ENCODE measurements at places on chromosomes 16 and 17.

GRCh38 chr17:74795327-74796020, 19.3 kb upstream of the NAT9 start:
- DNase-seq, result no peak

GRCh38 chr16:84119368-84119767, 2.6 kb upstream of the MBTPS1 start:
- DNase-seq, result no peak

- DNase-seq, result no peak
These were observed 6.7 kb downstream of the BAHCC1 start for GRCh38 chr17:81401723-81402529.

DNA sequence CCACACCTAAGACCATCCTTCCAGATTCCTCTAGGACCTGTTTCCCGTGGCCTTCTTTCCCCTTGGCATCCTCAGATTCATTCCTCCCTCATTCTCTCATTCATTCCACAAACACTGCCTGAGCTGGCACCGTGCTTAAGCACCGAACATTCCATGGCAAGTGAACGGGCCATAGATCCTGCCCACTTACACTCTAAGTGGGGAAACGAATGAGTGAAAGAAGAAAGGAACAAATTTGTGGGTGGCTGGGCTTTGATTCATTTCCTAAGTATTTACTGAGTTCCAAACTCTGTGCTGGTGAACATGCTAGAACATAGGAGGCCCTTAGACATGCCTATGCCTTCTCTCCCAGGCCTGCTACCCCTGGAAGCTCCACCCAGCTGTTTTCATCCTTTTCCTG, 30.0 kb downstream of the SRCIN1 start:
- DNase-seq, result no peak

DNA sequence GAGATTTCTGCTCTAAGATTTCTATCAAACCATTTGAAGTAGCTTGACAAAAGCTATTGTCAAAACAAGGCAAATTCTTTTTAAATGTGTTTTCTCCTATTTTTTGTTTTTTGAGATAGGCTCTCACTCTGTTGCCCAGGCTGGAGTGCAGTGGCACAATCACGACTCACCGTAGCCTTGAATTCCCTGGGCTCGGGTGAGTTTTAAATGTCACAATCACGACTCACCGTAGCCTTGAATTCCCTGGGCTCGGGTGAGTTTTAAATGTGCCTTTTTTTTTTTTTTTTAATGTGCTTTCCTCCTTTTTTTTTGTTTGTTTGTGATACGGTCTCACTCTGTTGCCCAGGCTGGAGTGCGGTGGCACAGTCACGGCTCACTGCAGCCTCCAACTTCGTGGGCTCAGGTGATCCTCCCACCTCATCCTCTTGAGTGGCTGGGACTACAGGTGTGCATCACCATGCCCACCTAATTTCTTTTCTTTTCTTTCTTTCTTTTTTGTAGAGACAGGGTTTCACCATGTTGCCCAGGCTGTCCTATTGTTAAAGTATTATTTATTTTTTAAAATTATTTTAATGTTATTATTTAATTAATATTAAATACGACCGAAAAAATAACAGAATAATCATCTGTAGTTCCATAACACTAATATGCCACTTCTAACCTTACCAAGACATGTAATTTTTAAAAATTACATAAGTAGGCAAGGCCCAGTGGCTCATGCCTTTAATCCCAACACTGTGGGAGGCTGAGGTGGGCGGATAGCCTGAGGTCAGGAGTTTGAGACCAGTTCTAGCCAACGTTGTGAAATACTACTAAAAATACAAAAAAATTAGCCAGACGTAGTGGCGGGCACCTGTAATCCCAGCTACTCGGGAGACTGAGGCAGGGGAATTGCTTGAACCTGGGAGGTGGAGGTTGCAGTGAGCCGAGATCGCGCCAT, 69.7 kb upstream of the FA2H start:
- DNase-seq, result no peak

DNA sequence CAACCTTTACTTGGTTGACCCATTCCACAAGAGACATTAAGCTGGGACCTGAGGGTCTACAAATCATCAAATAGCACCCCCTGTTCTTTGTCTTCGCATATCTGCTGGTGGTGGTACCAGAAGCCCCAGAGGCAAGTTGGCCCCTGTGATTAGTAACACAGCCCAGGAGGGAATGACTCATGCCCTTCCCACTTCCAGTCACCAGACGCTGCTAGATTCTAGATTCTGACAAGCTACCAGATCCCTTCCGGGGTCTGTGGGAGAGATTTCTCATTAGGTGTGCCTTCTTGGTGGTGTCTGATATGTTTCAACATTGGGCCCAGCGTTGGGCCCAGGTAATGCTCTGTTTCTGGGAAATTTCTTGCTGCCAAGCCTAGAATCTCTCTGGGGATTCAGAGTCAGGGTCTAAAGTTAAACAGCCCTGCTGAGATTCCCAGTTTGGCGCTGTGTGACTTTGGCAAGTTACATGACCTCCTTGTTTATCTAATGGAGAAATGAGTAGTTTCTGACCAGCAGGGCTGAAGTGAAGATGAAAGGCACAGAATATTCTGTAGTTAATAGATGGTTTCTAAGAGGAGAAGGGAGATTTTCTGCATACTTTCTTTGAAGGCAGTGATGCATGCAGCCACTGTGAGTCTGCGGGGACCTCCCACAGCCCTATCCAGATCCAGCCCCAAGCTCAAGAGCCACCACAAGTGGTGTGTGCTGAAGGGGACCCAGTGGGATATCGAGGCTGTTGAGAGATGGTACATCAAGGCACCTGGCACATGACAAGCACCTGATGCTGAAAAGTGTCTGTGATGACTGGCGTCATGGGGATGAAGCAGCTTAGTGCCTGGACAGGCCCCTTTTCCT, 3.9 kb downstream of the TRPV2 start:
- no peak for DNase-seq

- DNase-seq, result no peak
These were observed 18.2 kb downstream of the DNAH17 start for GRCh38 chr17:78558989-78559388.

GRCh38 chr16:53908731-53909130, 204.8 kb downstream of the FTO start:
- DNase-seq, result no peak

DNA sequence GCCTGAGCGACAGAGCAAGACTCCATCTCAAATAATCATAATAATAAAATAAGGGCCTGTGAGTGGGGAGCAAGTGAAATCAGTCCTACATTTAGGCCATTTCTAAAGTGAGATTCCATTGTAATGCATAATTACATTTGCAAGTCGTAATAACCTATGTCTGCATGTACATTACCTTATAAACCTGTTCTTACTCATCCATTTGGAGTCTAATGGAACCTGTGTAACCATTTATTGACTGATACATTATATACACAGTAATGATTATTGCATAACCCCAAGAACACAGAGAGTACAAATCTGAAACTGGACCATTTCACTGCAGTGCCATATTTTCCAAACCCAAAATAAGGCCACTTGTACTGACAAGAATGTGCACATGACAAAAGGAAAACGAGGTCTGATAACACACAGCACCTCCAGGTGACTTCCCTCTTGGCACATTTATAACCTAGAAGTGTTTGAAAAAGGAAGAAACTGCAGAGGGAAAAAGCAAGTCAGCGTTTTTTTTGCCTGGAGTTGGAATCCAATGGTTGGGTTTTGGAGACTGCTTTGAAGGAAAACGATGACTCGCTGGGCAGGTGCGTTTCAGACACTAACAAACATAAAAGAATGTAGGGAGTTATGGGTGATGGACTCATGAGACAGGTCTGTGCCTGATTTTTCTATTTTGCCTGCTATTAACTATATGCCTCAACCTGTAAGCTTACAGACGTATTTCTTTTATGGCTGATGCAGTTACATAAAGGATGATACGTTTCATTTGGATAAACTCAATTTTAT, 63.6 kb upstream of the KIFC3 start:
- no peak for DNase-seq

GRCh38 chr17:6479622-6480302, 35.5 kb downstream of the PIMREG start:
- no peak for DNase-seq

GRCh38 chr16:81533175-81533507, 88.5 kb downstream of the CMIP start:
- DNase-seq, result no peak

GRCh38 chr17:28667870-28668269, 5.9 kb downstream of the SUPT6H start:
- DNase-seq, result no peak

DNA sequence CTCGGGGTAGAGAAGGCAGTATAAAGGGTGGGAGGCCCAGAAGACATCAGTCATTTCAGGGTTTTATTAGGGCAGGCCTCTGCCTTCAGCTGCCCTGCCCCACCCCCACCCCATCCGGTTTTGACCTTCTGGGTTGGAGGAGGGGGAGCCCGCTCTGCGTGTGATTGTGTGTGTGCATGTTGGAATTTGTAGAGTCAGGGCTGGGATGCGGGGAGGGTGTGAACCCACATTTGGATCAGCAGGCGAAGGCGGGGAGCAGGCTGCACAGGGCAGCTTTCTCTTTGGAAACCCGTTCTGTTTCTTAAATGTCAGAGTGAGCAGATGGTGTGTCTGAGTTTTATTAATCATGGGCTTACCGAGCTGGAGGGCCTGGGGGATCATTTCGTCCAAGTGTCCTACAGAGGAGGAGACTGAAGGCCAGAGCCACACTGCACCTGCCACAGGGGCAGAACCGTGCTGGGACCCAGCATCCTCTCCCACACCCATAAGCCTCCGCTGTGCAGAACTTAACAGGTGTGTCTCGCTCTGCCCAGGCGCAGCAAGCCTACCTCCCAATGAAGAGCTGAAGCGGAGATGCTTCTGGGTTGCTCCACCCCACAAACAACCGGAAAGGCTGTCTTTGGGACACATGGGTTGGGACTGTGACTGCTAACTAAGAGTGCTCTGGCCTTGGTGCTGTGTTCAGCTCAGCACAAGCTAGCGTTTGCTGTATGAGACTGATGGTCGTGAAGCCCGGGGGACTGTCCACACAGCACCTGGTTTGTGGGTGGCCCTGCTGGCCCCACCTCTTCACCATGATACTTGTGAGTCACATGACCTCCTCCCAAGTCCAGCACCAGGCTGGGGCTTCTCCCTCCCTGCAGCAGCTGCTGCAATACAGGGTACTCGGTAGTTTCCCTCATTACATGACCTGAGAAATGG, 70.9 kb upstream of the GSE1 start:
- no peak for DNase-seq

Data from stimulated activated CD4-positive, alpha-beta T cell treated with anti-CD3 and anti-CD28 coated beads, Interleukin-2, amount 100 ng/mL, for 48 hours (primary cell).